ENCODE measurements at places on chromosomes 2 and 18.

GRCh38 chr2:46164529-46165301 lies 132.5 kb upstream of the EPAS1 start:
- no peak for DNase-seq

GRCh38 chr2:226447338-226448300 lies 352.0 kb downstream of the IRS1 start:
- DNase-seq: no peak

- no peak for DNase-seq
Measured at GRCh38 chr2:185676316-185676715, 62.3 kb upstream of the FSIP2 start.

DNA sequence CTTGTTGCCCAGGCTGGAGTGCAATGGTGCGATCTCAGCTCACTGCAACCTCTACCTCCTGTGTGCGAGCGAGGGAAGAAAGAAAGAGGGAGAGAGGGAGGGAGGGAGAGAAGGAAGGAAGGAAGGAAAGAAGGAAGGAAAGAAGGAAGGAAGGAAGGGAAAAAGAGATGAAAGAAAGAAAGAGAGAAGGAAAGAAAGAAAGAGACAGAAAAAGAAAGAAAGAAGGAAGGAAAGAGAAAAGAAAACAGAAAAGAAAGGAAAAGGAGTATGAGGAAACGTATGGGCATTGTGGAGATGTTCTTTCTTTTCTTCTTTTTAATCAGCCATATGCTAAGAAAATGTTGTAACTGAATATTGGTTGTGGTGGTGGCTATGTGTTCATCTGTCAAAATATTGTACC lies 16.5 kb downstream of the CLK1 start:
- DNase-seq: no peak

- DNase-seq: no peak
Measured at GRCh38 chr2:176999301-176999700, 213.3 kb upstream of the HNRNPA3 start.

DNA sequence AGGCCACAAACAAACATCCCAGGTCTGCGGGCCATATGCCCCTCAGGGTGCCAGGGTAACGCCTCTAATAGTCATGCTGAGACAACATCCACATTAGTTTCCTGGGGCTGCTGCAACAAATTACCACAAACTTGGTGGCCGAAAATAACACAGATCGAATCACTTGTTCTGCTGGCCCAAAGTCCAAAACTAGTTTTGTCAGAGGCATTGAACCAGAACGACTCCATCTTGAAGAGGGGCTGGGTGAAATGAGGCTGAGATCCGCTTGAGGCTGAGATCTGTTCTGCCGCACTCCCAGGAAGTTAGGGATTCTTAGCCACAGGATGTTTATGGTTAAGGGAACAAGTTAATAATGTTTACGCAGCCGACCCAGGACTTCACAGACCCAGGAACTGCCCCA lies 66.7 kb downstream of the COPS8 start:
- no peak for DNase-seq

DNA sequence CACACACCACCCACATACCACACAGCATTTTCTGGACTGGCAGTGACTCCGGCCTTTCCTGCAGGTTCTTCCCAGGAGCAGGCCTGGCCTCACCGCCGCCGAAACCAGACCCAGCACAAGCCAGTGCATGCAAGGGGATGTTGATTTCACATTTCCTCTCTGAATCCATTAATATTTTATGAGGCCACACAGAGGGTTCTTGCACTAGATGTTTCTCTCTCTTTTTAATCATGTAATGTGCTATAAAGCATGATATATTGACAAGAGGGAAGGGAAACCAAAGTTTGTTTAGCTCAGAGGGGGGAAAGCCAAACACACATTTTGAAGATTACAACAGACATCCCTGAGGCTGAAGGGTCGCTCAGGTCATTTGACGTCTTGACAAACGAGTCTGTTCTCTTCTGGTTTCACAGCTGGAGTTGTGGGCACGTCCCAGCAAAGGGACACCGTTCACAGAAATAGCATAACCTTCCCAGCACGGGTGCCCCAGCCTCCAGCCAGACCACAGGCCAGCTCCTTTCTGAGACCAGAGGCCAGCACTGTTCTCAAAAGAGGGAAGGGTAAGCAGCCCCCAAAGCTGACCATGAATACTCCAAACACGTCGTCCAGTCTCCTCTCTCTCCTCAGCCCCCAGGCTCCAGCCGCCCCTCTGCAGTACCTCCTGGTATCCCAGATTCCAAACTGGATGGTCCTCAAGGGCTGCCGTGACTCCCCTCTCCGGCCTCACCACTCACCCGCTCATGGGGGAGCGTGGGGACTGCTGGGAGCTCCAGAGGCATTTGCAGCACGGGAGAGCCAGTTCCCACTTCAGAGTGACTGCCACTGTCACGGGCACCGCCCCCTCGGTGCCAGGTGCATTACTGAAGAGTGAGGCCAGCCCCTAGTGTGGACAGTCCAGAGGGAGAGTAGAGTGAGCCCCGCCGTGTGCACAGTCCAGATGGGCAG lies 340.3 kb upstream of the SALL3 start:
- no peak for DNase-seq

DNA sequence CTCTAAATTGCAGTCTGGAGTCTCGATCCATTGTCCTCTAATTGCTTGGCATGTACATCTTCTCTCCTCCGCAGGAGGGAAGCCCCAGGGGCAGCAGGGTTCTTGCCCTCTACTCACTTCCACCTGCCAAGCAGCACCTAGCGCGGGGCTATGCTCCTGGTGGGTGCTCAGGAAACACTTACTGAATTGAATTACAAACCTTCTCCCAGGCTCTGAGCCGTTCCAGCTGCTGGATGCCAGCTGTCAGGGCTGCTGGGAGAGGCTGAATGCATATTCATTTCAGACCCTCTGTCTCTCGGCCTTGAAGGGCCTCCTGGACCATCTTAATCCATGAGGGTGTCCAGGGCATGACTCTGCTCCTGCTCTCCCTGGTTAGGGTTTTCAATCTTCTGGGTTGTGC lies 94.0 kb downstream of the CELF4 start:
- DNase-seq: no peak

DNA sequence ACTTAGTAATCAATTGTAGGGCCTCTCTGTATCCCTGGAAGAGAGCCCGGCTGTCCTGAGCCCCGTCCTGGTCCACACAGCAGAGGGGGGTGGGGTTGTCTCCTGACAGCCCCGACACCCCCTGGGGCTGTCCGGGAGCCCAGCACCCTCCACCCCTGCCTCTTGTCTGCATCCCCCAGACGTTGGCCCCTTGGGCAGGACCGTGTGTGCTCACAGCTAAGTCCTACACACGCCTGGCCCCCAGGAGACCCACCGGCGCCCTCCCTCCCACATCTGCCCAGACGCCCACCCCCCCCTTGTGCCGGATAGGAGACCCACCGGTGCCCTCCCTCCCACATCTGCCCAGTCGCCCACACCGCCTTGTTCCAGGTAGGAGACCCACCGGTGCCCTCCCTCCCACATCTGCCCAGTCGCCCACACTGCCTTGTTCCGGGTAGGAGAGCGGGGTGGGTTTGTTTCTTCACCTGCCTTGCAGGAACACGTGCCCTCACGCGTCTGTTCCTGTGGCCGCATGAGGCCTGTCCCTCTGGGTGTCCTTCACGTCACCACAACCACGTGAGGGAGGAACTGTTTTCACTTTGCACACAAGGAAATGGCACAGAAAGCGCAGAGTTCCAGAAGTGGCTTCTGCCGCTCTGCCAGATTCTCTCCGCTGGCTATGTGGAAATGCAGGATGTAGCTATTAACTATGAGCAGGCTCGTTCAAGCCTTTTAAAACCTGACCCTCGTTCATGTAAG lies 61.1 kb upstream of the NFATC1 start:
- no peak for DNase-seq

GRCh38 chr2:36399050-36399449 lies 43.5 kb downstream of the CRIM1 start:
- no peak for DNase-seq

DNA sequence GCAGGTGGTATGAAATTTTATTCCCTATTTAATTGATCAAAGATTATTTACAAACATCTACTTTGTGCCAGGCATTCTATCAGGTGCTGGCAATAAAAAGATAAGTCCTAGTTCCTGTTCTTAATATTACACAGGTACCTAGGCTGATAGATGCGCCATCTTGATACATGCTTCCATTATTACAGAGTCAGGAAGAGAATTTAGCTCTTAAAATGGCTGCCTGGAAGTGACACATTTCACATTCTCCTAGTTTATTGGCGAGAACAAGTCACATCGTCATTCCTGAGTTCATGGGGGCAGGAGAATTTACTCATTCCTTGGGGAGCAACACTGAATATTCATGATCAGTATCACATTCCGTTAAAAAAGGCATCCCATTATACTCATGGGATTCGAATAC lies 1.1 kb upstream of the DARS1 start:
- DNase-seq: no peak

DNA sequence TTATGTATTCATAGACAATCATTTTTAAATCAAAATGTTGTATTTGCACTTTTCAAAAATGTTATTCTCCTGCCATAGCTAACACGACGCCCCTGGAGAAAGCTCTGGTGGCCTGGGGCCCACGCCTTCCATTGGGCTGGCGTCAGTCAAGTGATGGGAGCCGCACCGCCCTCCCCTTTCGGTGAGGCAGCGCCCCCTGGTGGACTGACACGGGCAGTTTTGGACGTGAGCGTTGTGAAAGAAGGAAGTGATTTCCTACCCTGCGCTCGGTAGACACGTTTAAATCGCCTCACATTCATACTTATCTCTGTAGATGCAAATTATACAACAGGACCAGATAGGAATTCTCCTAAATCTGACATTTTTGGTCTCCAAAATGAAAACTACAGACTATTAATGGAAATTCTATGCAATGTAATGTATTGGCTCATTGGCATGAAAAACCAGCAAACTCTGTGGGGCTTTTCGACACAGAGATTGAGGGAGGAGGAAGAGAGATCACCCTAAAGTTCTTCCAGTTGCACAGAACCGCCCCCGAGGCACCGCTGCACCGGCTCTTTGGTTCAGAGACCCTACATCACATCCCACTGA lies 326.2 kb upstream of the SOX11 start:
- peak; percentile 5 for DNase-seq

GRCh38 chr2:122575076-122575475 lies 819.6 kb downstream of the TSN start:
- DNase-seq: no peak

GRCh38 chr2:84906108-84906899 lies 848 bp downstream of the TMSB10 start:
- DNase-seq: peak; percentile 20

- no peak for DNase-seq
Measured at GRCh38 chr2:239774933-239775622, 250.1 kb downstream of the NDUFA10 start.

- no peak for DNase-seq
Measured at GRCh38 chr18:59220164-59220783, 316 bp downstream of the GRP start.

DNA sequence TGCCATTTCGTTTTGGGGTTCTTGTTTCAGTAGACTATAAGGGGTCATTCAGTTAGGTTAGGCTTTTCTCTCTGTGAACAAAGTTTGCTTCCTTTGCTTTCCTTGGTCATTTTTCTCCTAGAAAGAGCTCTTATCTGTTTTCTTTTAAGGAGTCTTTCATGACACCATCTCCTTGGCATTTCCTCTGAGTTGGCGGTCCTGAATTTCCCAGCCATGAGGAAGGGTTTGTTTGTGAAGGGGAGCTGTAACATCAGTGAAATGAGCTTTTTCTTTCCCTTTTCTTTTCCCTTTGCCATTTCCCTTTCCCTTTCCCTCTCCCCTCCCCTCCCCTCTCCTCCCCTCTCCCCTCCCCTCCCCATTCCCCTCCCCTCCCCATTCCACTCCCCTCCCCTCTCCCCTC lies 61.7 kb downstream of the MAP4K4 start:
- no peak for DNase-seq

DNA sequence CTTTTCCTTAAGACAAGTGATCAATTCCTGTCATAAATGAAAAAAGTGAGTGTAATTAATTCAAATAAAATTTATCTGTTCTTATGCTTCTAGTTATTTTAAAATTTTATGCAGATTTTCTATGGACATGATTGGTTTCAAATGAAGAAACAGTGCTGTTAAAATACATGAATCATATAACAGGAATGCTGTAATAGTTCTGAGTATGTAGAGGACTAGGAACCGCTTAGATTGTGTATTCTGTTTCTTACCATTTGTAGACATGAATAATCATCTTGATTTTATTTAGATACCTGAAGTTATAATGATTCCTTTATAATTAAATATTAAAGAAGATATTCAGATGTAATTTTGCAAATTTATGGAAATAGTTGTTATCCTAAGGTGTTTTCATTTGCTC lies 3.5 kb downstream of the ACTR2 start:
- no peak for DNase-seq

DNA sequence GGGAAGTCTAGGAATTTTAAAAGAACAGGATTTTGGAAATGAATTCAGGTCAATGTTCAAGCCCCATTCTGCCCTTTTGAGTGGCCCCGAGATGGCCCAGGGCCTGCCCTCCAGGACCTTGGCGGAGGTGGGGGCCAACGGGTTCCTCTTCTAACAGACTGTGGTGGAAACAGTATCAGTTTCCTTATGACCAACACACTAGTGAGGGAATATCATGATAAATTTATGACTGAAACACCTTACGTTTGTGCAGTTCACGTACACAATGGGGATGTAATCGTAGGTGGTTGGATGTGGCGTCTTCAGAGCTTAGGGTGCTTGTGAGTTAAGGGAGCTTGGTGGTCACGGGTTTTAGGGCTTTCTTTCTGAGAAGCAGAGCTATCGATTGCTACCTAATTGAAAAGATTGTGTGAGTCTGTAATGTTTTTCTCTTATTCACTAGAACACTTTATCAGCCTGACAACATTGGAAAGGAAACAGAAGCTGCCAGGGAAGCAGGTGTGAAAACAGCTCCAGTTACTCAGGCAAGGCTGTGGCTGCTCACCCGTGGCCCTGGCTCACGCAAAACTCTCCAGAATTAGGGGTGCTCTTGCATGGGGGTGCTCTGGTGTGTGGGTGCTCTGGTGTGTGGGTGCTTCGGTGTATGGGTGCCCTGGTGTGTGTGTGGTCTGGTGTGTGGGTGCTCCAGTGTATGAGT lies 165.3 kb downstream of the SNTG2 start:
- DNase-seq: no peak

DNA sequence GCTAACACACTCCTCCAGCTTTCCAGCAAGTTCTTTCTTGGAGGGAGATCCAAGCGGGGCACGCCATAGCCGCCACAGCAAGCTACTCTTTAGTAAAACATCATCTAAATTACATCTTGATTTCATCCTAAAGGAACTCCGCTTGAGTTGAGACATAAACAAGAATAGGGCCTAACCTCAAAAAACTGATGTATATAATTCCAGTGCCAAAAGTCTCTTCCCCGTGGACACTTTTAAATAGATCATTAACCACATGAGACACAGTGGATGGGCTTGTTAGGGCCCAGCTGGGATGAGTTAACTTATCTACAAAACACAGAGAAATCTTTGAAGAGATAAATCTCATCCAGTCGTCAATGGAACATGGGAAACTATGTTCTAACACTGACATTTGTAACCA lies 20.8 kb upstream of the MLPH start:
- DNase-seq: no peak

GRCh38 chr2:6214471-6214870 lies 522.3 kb downstream of the SOX11 start:
- DNase-seq: no peak
